Upper lobe of left lung (tissue), 6 donors: ENCODE measurements at places on chromosomes 6 and 20. TPM values are rescaled to one million over a fixed set of nuclear protein-coding genes. Genes with fewer than 3 reads are reported as not detected.

DNA sequence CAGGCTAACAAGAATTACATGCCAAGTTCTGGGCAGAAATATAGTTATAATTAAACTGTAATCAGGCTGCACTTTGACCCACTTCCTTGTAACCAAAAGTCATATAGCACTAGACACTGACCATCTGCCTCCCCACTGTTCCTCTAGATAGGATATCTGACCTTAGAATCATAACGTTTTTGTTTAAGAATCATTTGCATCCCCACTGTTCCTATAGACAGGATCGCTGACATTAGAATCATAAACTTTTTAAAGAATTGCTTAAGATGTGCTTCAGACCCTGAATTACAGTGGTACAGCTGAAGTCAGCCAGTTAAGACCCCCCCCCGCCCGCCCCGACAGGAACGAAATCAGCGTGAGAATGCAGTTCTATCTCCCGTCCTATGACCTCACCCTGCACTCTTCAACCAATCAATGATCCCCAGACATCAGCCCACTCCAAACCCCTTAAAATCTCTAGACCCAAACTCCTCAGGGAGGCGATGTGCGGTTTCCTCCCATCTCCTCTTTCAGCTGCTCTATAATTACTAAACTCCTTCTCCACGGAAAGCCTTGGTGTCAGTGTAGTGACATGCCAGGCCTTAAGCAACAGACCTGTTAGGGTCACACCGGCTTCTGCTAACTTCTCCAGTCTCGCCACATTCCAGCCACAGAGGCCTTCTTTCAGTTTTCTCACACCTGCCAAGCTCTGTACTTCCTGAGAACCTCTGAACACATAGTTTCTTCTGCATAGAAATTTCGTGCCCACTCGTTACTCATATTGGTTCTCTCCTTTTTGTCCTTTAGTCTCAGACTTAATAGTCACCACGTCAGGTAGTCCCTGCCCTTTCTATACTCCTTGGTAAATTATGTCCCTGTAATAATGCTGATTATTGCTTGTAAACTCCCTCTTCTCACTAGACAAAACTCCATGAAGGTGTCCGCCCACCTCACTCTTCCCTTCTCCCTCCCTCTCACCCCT is 93.5 kb downstream of the DTNBP1 start:
- DNase-seq = peak; percentile 26

The DSE gene
- total RNA-seq = 38.0 TPM

The DEFB132 gene
- not detected for total RNA-seq

- DNase-seq = no peak
Measured at GRCh38 chr6:117504478-117505144, 22.1 kb downstream of the DCBLD1 start.

DNA sequence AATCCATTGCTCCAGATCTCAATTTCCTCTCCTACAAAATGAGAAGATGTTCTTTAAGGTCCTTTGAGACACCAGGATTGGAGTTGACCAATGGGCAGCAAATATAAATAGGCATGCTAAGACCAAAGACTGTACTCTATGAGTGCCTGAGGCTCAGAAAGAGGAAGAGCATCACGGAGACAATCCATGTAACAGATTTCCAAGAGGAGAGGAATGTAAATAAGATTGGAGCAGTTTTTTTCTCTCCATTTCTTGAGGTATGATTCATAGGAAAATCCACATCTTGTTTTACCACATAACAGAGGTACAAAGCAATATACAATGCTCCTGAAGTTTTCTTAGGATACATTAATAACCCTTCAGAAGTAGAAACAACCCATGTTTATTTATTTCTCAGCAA is 109.8 kb downstream of the UBE3D start:
- DNase-seq = no peak

GRCh38 chr6:6556738-6557503 is 31.6 kb upstream of the LY86 start:
- DNase-seq = no peak

The BCAS1 gene
- total RNA-seq = 11.2 TPM
